ENCODE measurements at places on chromosomes 5 and 9.

DNA sequence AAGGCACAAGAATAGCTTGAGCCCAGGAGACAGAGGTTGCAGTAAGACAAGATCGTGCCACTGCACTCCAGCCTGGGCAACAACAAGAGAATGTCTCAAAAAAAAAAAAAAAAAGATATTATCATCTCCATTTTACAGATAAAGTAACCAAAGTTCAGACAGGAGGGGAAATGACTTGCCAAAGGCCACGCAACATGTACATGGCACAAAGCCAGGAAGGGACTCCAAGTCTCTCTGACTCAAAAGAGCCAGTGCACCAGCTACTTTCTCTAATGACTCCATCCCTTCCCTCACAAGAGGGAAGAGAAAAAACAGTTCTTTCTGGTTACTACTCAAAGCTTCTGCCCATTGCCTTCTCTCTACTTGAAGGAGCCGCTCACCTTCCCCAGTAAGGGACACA, 34.1 kb downstream of the SIL1 start:
- DNase-seq, result no peak

- DNase-seq, result no peak
Measured at GRCh38 chr9:102461156-102461819, 533.8 kb upstream of the CYLC2 start.

- no peak for DNase-seq
Measured at GRCh38 chr5:133728475-133728874, 116.1 kb upstream of the FSTL4 start.

- no peak for DNase-seq
Measured at GRCh38 chr9:69204849-69205248, 30.8 kb downstream of the TJP2 start.

GRCh38 chr5:27821681-27822080, 783.3 kb upstream of the CDH9 start:
- DNase-seq, result no peak

- DNase-seq, result no peak
Measured at GRCh38 chr5:35029333-35029732, 18.4 kb downstream of the AGXT2 start.

- no peak for DNase-seq
Measured at GRCh38 chr9:134585746-134586706, 55.6 kb upstream of the COL5A1 start.

- DNase-seq, result no peak
Measured at GRCh38 chr5:160930406-160930805, 78.4 kb upstream of the ATP10B start.

GRCh38 chr9:117763314-117763713, 59.1 kb downstream of the TLR4 start:
- no peak for DNase-seq

GRCh38 chr5:157549954-157550549, 25.5 kb downstream of the ADAM19 start:
- no peak for DNase-seq

GRCh38 chr9:106953174-106953573, 90.2 kb downstream of the ZNF462 start:
- DNase-seq, result no peak

DNA sequence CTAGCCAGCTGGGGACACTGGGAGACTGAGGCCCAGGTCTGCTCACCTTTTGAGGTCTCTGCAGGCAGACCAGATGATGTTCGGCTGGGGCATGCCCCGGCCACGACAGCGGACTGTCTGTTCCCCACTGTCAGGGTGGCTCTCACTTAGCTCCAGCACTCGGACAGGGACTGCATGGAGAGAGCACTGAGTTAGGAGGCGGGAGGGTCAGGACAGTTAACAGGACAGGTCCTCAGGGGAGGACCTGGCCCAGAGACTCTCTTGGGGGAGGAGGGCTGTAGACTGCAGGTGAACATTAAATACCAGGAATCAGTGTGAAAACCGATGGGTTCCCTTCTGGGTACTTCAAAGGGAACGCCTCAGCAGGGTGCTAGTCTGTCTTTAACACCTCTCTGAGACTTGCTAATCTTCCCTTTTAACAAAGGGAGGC, 25.1 kb downstream of the PDGFRB start:
- no peak for DNase-seq
